ENCODE measurements at places on chromosomes 12 and 14. TPM values are rescaled to one million over a fixed set of nuclear protein-coding genes. Genes with fewer than 3 reads are reported as not detected.

The OR8S1 gene
- total RNA-seq: not detected

The ACACB gene
- total RNA-seq: 28.3 TPM

The SYT1 gene
- 138 TPM for total RNA-seq

The NFKBIA gene
- total RNA-seq: 149 TPM

The RASSF8 gene
- total RNA-seq: 113 TPM

The PIK3C2G gene
- total RNA-seq: 2.5 TPM

The MYF5 gene
- 4.5 TPM for total RNA-seq

The ZDHHC22 gene
- 5.6 TPM for total RNA-seq

The TC2N gene
- total RNA-seq: 12.0 TPM

The NOVA1 gene
- 45.1 TPM for total RNA-seq

The AMDHD1 gene
- 5.8 TPM for total RNA-seq
